Renal cortex interstitium (tissue), 15 donors: ENCODE measurements at places on chromosomes 12 and 14. TPM values are rescaled to one million over a fixed set of nuclear protein-coding genes. Genes with fewer than 3 reads are reported as not detected.

Gene FGF6
- polyA plus RNA-seq: not detected

Gene ANKRD13A
- polyA plus RNA-seq: 33.9 TPM

Gene RAB3IP
- 89.6 TPM for polyA plus RNA-seq

Gene TTC9
- 3.8 TPM for polyA plus RNA-seq

Gene TMPRSS12
- 0.12 TPM for polyA plus RNA-seq

Gene MYO1H
- polyA plus RNA-seq: 1.3 TPM

Gene CDCA3
- polyA plus RNA-seq: 28.5 TPM

Gene BEGAIN
- polyA plus RNA-seq: 1.8 TPM
